ENCODE measurements at places on chromosomes 5 and 9.

DNA sequence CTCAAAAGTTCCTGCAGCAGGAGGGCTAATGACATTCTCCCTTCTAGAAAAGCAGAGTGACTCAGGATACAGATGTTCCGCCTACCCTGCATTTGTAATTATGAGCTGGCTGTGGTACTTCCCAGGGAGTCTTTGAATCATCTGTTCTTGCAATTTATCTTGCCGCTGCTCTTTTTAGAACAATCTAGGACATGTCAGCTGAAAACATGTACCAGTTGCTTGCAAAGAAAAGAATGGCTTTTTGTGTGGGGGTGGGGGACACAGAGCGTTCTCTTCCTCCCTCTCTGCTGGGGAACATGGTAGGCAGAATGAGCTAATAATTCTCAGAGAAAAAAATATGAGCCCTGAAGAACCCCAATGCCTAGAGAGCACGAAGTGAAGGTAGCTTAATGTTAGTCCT lies 51.7 kb upstream of the TUT7 start:
- DNase-seq = no peak

DNA sequence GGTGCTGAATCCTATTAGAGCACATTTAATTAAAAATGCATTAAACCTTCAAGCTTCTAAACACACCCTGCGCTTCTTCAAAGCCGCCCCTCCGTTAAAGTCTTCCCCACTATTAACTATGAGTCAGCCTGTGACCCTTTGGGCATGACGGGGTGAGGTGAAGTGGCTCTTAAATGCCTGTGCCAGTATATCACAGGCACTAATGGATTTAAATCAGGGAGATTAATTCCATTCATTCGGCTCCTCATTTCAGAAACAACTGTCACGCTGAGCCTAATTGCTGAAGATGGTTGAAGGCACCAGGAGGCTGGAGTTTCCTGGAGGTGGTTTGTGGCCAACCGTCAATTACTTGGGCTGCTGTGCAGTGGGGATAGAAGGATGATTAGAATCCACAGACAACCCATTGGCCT lies 192.6 kb upstream of the MSX2 start:
- no peak for DNase-seq

GRCh38 chr9:35801328-35802128 lies 10.1 kb downstream of the NPR2 start:
- no peak for DNase-seq

DNA sequence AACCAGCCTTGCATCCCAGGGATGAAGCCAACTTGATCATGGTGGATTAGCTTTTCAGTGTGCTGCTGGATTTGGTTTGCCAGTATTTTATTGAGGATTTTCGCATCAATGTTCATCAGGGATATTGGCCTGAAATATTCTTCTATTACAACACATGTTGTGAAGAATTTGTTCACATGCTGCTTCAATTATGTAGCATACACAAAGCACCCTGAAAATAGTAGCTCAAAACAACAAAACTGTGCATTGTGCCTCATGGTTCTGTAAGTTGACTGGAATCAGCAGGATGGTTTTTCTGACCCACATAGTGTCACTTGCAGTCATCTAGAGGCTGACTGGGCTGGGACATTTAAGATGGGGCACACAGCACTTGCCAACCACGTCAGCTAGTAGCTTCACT lies 193.9 kb downstream of the SYK start:
- no peak for DNase-seq

DNA sequence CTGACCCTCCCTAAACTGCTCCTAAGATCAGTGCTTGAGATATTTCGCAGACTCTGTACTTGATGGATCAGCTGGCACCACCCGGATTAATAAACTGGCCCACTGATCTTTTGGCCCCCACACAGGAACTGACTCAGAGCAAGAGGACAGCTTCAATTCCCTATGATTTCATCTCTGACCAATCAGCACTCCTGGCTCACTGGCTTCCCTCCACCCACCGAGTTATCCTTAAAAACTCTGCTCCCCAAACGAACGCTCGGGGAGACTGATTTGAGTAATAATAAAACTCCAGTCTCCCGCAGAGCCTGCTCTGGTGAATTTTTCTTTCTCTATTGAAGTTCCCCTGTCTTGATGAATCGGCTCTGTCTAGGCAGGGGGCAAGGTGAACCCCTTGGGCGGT lies 36.5 kb upstream of the CD180 start:
- no peak for DNase-seq

- DNase-seq = no peak
Observed at GRCh38 chr5:136202469-136203205, 9.7 kb upstream of the SMIM32 start.

GRCh38 chr9:5557606-5558587 lies 47.6 kb downstream of the PDCD1LG2 start:
- peak; percentile 5 for DNase-seq

- DNase-seq = no peak
Observed at GRCh38 chr5:133265720-133266526, 214.1 kb downstream of the HSPA4 start.

GRCh38 chr5:32155211-32155610 lies 18.9 kb downstream of the GOLPH3 start:
- DNase-seq = no peak

GRCh38 chr9:82147798-82148425 lies 159.3 kb downstream of the SPATA31D1 start:
- DNase-seq = no peak

DNA sequence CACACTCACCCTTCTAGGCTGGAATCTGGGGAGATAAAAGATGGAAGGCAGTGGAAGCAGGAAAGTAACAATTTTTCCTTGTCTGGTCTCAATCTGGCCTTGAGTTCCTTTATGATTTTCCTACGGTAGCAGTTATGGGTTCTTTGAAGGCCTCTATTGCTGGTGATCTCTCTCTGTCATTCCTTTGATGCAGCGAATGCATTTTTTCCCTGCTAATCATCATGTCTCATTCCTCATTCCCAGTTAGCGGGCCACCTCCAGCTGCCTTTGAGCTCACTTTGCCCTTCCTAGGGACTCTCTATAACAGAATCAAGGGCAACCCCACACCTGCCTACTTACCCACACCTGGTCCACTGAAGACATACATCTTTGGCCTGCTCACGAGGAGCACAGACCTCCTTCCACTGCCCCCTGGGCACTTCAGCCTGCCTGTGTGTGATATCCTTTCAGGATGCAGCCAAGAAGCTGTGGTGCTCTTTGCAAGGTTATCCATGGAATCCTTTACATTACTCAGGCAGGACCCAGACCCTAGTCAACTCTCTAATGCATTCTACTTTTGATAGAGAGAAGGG lies 191.7 kb downstream of the DRD1 start:
- no peak for DNase-seq

- DNase-seq = peak; percentile 47
Observed at GRCh38 chr9:137406876-137407589, 15.9 kb downstream of the EXD3 start.

DNA sequence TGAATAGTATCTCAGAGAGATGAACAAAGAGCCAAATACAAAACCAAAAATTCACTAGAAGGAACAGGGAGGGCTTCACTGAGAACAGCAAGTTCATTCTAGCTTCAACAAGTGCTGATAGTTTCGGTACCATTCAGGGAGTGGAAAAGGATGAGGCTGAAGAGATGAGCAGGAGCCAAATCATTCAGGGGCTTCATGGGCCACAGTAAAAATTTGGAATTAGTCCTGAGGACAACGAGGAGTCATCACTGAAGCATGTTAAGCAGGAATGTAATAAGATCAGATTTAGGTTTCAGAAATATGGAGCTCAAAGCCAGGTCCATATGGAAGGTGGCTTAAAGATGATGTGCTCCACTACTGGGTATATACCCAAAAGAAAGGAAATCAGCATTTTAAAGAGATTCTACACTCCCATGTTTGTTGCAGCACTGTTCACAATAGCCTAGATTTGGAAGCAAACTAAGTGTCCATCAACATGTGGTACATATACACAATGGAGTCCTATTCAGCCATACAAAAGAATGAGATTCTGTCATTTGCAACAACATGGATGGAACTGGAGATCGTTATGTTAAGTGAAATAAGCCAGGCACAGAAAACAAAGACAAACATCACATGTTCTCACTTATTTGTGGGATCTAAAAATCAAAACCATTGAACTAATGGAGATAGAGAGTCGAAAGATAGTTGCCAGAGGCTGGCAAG lies 36.2 kb downstream of the SPOCK1 start:
- DNase-seq = no peak

DNA sequence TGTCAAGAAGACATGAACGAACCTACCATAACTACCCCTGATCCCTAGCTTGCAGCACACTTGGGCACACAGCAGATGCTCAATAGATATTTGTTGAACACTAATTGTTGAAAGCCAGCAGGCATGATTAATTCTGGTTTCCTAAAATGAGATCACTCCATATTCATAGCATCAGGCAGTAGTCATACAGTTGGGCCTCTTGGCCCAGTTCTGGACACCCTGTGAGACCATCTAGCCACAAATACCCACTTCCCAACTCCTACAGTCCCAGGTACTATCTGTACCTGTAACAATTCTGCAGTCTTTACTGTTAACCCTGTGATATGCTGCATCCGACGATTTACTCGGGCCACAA lies 24.2 kb downstream of the P4HA2 start:
- DNase-seq = no peak

GRCh38 chr5:111730659-111731382 lies 26.2 kb downstream of the NREP start:
- no peak for DNase-seq

- DNase-seq = no peak
Observed at GRCh38 chr9:108049026-108049607, 559.5 kb upstream of the KLF4 start.

DNA sequence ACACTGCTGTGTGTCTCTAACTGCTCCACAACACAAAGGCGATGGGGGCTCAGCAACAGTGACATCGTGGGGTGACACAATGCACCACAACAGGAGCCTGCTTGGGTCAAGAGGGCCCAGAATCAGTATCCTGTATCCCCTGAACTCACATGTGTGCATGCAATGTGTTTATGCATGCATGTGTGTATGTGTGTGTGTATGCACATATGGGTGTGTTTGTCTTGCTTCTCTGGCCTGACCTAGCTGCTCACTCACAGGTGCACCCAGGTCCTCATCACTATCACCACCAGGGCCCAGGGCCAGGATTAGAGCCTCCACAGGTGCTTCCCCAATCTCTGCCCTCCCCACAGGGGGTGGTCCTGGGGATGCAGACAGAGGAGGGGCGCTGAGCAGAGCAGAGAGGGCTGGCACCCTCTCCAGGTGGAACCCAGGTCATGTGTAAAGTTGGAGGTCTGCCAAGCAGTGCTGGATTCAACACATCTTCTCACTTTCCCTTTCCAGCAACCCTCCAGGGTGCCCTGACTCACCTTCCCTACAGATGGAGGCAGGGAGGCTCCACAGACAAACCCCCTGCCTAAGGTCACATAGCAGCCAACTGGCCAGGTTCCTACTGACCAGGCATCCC lies 18.1 kb upstream of the ZNF484 start:
- DNase-seq = no peak

DNA sequence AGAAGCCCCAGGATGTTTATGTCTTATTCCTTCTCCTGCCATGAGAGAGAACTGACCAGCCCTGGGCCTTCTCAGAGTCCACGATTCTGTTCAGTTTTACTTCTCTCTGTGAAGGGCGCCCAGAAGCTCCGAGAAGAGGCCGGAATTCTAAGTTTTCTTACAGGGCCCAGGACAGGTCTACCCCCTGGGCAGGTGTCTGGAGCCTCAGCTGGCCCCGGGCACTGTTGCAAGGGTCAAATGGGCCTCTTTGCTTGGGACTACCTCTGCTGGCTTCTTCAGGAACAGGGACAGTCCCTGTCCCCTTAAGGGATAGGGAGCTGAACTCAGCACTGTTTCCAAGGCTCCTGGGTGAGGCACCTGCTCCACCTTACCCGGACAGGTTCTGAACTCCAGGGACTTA lies 55.0 kb downstream of the RASGEF1C start:
- DNase-seq = no peak

DNA sequence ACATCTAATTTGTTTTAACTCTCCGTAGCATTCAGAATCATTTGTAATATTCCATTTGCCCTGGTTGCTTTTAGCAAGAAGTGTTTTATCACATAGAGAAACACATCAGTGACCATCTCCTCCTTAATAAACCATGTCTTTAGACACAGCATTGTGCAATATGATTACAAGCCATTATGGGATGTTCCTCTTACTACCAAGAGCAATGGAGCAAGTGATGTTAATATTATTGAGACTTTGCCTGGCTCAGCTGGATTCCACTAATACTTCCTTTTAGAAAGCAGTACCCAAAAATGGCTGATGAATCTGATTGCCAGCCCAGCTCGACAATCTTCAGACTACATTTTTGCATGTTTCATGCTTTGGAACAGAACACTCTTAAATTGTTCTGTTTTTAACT lies 364.2 kb downstream of the OSTF1 start:
- no peak for DNase-seq

DNA sequence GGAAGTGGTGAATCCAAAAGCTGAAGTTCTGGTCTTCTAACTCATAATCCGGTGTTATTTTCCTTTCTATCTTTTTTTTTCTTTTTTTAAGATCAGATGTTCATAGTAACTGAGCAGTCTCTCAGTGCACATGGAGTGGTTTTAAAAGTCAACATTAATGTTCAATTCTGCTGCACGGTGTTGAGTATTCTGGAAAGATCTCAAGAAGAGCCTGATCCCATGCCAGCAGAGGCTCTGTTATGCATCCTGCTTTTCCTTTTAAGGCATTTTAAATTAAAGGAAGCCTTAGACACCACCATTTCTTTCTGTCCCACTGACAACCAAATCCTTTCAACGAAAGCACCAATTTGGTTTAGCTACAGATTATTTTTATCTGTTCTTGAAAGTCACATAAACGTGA lies 33.4 kb downstream of the SEMA5A start:
- no peak for DNase-seq

GRCh38 chr5:129541648-129542251 lies 81.7 kb downstream of the ADAMTS19 start:
- DNase-seq = no peak

Data from activated T-helper 1 cell treated with anti-CD3 and anti-CD28 coated beads, Interleukin-2, amount 50 U/mL, for 16 hours (primary cell).